ENCODE measurements at places on chromosomes 3 and 15.
A peak's percentile ranks its signal among the peaks of the same experiment; 100 is the strongest.

DNA sequence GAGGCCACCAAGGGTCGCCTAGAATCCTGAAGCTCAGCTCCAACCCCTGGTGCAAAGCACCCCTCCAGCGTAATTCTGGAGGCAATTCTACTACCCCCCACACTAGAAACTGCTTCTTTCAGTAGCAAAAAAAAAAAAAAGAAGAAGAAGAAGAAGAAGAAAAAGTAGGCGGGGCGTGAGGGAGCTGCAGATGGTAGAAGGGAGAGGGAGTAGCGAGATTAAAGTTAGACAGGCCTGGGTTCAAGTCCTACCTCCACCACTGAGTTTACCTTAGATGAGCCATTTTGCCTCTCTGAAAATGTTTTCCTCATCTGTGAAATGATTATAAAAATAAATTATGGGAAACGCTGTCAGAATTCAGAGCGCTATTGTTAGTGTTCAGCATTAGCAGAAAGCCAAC lies 913 bp downstream of the FAM174B start:
- DNase-seq: no peak

- no peak for DNase-seq
Observed at GRCh38 chr15:62506217-62506805, 341.2 kb upstream of the C2CD4B start.

- DNase-seq: no peak
Observed at GRCh38 chr3:111604119-111604518, 9.0 kb upstream of the ZBED2 start.

- DNase-seq: peak; percentile 11
Observed at GRCh38 chr3:132034097-132034485, 723 bp downstream of the CPNE4 start.

GRCh38 chr3:11613851-11614487 lies 29.7 kb downstream of the VGLL4 start:
- no peak for DNase-seq

DNA sequence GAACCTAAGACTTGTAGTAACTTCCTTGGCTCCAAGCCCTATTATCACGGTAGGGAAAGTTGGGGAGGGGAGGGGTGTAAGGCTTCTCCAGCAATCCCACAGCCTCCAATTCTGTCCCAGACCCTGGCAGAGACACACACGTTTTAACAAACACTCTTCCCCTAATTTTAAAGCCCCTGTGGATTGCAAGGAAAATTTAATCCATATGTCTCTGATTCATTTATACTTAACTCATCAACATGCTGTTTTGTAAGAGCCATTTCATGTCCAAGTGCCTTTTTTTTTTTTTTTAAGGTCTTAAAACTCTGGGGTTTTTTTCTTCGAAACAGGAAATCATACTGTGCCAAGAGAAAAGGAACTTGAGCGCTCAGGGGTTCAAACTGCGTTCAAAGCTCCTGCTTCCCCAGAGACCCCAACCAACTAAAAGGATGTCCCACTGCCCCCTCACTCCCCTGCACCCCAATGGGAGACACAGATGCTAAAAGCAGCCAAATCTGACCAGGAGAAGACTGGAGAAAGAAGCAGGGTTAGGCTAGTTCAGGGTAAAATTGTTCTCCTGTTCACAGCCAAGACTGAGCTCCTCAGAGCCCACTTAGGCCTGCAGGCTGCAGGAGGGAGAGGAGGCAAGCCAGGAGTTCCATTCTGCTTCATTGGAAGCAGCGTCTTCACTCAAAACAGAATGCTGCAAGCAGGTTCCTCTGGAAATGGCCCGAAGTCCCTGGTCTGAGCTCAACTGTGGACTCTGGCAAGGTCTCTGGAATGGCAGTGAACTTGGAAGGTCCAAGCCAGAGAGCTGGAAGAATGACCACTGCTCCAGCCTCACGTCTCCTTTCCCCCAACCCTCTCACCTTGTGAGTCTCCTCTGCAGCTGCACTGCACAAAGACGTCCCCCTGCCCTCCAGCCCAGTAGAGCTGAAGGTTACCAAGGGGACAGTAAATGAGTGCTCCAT lies 172.5 kb downstream of the NTRK3 start:
- DNase-seq: no peak

- peak; percentile 30 for DNase-seq
Observed at GRCh38 chr3:136270179-136270578, 20.0 kb downstream of the PCCB start.

DNA sequence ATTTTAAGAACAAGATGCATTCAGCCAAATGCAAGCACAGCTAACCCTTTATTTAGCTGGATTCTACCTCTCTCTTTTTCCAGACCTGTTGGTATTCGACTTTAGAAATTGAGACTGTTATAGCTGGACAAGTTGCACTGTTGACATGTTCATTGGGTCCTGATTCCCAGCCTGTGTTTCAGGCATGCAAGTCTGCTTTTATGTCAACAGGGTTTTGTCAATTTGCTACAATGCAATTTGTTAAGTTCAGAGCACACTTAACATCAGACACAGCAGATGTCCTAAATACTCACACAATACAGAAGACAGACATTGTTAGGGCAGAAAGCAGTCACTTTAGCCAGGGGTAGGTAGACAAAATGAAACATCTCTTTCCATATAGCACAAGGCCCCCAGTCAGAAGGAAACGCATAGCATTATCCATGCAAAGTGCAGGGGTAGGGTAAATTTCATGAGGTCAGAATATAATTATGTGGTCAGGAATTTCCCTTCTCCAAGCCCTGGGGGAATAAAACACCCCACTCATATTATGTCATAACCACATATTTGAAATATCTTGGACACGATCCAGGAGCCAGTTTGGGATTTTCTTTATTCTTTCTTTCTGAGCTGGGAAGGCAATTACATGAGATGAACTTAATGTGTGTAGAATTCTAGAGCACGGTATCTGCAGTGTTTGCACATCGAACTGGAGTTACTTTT lies 504.1 kb downstream of the NTRK3 start:
- DNase-seq: no peak

DNA sequence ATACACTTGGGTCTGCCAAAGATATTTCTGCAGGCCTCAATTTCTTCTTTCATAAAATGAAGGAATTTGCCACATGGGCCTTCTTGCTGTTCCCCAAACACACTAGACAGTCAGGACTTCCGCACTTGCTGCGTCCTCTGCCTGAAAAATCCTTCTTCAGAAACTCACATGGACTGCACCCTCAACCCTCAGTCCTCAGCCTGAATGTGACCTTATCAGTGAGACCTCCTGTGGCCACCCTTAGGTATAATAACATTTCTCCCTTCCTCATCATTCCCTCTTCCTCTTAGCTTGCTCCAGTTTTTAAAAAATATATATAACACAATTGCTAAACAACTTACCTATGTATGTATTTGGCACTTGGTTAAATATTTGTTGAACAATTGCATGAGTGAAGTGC lies 257.5 kb downstream of the MFSD1 start:
- DNase-seq: no peak

DNA sequence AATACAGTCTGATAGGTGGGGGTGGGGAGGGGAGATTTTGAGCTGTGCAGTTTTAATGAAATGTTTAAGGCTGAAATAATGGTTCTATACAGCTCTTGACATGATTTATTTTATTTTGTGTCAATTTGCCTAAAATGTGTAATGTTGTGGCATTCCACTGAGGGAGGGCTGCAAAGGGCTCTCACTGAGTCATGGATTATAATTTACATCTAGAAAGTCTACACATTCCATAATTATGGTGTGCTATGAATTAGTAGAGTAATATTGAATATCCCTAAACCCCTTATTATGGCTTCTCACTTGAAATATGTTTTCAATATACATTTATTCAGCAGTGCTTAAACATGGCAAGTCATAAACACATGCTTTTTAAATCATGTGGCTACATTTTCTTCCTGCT lies 103.9 kb downstream of the RARB start:
- DNase-seq: no peak

GRCh38 chr15:64754663-64755426 lies 20.5 kb downstream of the RBPMS2 start:
- peak; percentile 74 for DNase-seq

- no peak for DNase-seq
Observed at GRCh38 chr3:27360113-27361078, 8.8 kb downstream of the NEK10 start.

GRCh38 chr3:11600501-11601282 lies 43.0 kb downstream of the VGLL4 start:
- no peak for DNase-seq

- no peak for DNase-seq
Observed at GRCh38 chr3:8446845-8447244, 54.8 kb upstream of the LMCD1 start.

- DNase-seq: no peak
Observed at GRCh38 chr3:32960404-32961170, 9.1 kb downstream of the CCR4 start.

GRCh38 chr3:165459924-165460835 lies 264.0 kb upstream of the SLITRK3 start:
- DNase-seq: no peak

DNA sequence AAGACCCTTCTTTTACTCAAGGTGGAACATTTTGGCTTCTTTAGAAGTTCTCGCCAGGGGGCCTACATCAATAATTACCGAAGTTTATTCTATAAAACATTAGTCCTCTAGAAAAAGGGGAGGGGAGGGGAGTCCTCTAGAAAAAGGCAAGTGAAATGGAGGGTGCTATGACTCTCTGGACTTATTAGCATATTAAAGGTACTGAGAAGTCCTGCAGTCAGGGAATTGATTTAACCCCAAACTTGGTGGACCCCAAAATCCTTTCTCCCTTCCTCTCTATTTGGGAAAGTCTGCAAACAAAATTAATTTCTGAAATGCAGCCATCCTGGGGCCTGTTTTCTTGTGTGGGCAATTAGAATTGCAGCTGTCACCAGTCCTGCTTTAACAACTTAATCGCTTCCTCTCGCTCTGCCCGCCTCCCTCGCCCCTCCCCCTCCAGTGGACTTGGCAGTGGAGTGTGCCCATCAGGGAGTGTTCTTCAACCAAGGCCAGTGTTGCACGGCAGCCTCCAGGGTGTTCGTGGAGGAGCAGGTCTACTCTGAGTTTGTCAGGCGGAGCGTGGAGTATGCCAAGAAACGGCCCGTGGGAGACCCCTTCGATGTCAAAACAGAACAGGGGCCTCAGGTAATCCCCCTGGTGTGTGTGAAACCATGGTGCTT lies 18.9 kb upstream of the LRRK1 start:
- no peak for DNase-seq

GRCh38 chr3:71709908-71710511 lies 15.2 kb downstream of the EIF4E3 start:
- no peak for DNase-seq

DNA sequence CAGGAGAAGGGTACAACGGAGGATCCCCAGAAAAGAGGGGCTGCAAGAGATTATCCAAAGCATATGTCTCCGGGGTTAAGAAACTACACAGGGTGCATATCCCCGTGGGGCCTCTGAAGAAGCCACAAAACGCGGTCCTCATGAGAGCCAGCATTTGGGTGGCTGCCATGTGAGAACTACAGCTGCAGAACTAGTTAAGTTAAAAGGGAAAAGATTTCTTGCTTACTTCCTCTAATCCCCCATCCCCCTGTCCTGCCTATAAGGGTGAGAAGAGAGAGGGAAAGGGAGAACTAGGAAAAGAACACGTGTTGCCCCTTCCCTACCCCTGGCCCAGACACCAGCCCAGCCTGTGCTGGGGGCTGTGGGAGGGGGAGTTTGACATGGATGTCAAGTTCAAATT lies 70.4 kb upstream of the PCSK6 start:
- no peak for DNase-seq

GRCh38 chr3:105791919-105792786 lies 76.7 kb downstream of the CBLB start:
- no peak for DNase-seq

DNA sequence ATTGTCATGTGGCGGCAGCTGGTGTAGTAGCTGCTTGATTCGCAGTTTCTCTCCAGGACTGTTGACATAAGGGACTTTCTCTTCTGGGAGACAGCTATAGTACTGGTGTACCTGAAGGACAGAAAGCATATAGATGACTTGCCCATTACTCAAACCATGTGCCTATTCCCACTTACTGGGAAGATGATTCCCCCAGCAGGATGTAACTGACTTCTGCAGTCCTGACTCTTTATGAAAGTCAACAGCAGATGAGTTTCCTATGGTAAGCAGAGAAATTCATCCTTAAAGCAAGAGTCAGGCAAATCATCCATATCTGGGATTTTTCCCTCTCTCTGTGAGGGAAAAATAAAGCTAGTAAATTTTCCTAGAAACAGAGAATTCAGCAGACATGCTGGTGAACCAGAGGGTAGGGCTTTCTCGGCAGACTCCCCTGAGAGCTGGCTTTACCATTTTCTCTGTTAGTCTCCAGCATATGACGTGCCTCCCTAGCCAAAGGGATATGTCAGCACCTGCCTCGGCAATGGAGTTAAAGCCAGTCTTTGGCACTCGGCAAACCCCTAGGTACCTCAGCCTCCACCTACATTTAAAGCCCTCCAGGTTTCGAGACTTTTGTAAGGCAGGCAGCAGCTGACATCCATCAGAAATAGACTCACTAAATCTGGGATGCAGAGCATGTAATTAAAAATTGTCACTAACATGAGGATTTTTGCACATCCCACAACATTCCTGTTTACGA lies 62.1 kb downstream of the PRICKLE2 start:
- no peak for DNase-seq

- no peak for DNase-seq
Observed at GRCh38 chr3:8959668-8960067, 3.6 kb downstream of the RAD18 start.

DNA sequence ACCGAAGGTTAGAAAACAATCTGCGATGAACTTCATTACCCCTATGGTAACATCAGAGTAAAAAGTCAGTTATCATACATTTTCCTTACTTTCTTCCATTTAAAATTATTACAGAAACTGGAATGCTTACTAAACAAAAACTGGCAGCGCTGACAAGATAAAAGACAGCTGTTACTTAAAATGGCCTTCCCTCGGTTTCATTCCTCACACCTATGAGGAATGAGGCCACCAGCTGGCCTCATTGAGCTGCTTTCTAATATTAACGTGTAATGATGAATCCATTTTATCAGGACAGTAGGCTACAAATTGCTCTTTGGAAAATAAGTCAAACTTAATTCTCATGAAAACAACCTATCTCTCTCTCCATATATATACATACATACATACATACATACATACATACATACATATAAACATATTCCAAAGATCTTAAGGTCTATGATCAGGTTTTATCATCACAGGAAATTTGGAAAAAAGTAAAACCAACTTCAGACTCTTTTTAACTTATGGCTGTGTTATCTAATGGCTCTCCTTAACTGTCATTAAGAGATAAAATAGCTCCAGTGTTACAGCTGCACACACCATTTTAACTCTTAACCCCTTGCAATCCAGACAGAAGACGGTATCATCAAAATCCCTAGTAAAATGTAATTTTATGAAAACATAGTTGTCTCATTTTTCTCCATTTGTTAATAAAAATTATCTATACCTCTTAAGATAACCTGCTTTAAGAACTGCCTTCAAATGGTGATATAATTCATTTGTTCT lies 5.2 kb downstream of the CCNL1 start:
- no peak for DNase-seq

DNA sequence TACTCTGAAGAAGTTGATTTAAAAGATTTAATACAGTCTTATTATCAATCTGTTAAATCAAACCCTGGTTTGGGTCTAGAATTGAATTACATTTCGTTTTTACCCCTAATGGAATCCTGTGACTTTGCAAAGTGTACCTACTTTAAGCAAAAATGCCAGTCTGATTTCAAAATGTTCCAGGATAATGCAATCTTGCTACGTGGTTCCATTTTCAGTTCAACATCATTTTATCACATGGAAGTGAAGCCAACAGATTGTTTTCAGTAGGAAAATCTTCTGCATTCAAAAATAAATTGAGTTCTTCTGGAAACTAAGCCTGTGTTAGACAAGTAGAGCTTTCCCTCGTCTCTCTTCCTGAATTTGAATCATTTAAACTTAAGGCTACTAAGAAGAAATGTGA lies 356.4 kb downstream of the CHST2 start:
- DNase-seq: no peak

GRCh38 chr15:87154761-87155160 lies 1075.1 kb downstream of the AGBL1 start:
- no peak for DNase-seq
